NCI-H82 (cell line): ENCODE measurements at places on chromosomes 7 and 10.

DNA sequence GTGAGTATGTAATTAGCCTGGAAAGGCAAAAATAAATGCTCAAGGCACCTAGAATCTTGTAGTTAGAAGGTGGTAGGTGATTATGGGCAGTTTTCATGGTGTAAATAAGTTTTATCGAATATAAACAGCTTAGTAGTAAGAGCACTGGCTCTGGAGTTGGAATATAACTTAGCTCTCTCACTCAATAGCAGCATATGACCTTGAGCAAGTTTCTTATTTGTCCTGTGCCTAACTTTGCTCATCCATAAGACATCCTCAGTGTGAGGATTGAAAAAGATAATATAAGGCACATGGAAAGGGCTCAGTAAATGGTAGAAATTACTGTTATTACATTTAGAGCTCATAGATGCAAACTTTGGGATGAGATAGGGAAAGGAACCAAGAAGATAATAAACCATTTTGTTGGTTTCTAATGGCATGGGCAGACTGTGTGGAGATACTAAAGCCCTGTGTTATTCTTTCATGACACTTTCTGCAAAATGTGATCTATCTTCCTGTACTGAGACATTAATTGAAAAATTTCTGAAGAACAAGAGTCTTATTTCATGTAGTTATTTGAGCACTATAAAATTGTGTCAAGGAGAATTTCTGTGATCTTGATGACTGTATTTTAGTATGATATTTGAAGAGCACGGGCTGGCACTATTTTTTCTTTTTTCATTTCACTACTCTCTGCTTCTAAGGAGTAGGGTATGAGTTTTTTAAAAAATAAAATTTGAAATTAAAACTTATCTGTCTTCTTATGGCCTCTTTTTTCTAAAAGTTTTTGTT lies 3.1 kb downstream of the SLK start:
- DNase-seq = no peak

DNA sequence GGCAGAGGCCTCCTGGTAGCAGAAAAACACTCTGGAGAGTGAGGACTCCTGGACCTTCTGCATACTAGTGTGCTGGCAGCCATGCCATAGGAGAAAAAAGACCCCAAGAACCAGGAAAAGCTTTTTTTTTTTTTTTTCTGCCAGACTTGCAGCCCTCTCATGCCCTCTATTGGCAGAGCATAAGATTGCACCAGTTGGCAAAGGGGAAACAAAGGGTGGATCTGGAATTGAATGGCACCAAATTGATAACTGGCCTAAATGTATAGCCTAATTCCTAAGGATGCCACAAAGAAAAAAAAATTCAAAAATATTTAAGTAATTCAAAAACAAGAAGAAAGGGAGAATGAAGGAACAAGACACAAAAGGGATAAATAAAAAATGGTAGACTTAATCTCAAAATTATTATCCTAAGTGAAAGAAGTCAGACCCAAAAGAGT lies 112.5 kb upstream of the GHITM start:
- DNase-seq = peak; percentile 39

GRCh38 chr10:16063350-16063749 lies 203.0 kb upstream of the MINDY3 start:
- DNase-seq = no peak

DNA sequence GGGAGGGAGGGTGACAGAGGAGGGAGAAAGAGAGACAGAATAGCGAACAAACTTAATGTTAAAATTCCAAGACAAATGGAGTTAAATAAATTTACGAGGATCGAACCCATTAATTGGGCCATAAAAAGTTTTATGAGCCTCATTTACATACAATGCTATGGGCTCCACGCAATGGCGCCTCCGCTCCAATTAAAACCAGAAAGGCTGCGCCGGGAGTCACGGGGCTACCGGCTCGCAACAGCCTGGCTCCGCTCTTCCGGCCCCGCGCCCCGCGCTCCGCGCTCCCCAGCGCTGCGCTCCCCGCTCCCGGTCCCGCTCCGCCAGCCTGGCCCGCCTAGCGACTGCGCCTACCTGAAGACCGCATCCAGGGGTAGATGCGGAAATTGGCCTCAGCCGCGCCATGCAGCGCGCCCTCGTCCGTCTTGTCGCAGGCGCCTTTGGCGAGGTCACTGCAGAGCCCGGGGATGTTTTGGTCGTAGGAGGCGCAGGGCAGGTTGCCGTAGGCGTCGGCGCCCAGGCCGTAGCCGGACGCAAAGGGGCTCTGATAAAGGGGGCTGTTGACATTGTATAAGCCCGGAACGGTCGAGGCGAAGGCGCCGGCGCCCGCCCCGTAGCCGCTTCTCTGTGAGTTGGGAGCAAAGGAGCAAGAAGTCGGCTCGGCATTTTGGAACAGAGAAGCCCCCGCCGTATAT lies 513 bp downstream of the HOXA7 start:
- peak; percentile 65 for DNase-seq

GRCh38 chr7:95397381-95397780 lies 1.2 kb upstream of the PON3 start:
- no peak for DNase-seq

- no peak for DNase-seq
These were observed 16.4 kb downstream of the SEPHS1 start for GRCh38 chr10:13331646-13332045.

GRCh38 chr10:86647773-86648703 lies 6.3 kb upstream of the OPN4 start:
- no peak for DNase-seq

GRCh38 chr7:69256634-69257081 lies 341.6 kb upstream of the AUTS2 start:
- no peak for DNase-seq

DNA sequence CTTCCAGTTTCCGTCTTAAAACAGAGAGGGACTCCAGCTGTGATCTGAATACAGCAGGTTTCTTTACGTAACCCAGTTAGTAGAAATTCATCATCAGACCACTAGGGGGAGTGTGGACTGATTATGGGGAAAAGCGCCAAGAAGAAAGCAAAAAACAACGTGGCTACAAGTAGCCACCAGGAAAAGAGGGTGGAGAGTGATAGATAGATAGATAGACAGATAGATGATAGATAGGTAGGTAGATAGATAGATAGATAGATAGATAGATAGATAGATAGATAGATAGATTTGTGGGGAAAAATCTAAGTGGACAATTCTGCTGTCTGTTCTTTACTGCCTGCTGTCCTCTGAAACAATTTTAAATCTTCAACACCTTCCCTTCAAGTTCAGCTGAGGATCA lies 12.7 kb upstream of the AKR1B10 start:
- peak; percentile 95 for DNase-seq

GRCh38 chr10:71989661-71990454 lies 25.7 kb downstream of the CHST3 start:
- no peak for DNase-seq

GRCh38 chr7:17402628-17403278 lies 104.3 kb downstream of the AHR start:
- DNase-seq = no peak

GRCh38 chr7:98626460-98627412 lies 9.7 kb downstream of the NPTX2 start:
- DNase-seq = no peak

- peak; percentile 5 for DNase-seq
These were observed 52.3 kb upstream of the ZNF33B start for GRCh38 chr10:42690449-42691360.

GRCh38 chr10:71273506-71273905 lies 45.6 kb upstream of the SLC29A3 start:
- no peak for DNase-seq
